Non-pigmented ciliary epithelial cell (primary cell): ENCODE measurements at places on chromosomes 11 and 22.

GRCh38 chr22:48849219-48849912 is 978.3 kb downstream of the BRD1 start:
- DNase-seq = no peak

GRCh38 chr22:35464399-35464798 is 64.5 kb downstream of the MCM5 start:
- no peak for DNase-seq

- DNase-seq = no peak
Measured at GRCh38 chr11:23604966-23605365, 744.7 kb upstream of the CCDC179 start.

DNA sequence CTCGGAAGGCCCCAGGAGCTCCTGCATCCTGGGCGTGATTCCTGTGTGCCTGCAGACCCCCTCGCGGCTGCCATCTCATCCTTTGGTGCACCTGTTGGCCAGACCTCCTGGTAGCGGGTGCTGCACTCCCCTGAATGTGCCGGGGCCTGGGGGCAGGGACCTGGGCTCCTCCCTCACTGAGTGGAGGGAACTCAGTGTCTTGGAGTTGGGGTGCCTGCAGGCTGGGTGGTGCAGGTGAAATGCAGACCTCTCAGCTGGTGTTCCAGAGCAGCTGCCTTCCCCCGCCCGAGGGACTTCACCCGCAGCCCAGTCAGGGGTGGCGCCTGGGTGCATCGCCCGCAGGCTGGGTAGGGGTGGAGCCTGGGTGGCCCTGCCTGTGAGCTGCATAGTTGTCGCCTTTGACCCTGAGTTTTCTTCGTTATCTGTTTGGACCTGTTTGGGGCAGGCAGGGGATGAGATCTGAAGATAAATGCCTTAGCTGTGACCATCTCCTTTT is 31.4 kb downstream of the LRP5 start:
- DNase-seq = no peak

DNA sequence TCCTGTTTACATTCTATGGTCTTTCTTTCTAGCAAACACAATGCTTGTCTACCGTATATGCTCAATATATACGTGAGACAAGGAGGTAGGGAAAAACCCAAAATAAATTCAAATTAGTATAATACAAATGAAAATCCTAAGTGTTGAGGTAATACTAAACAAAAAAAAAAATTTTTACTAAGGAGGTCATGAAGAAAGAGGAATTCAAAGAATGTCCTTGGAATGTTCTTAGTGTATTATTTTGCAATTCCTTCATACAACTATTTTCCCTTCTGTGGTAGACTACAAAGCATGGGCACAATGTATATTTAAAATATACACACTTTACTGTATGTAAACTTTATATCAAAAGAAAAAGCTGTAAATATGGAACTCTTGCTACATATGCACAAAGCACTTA is 36.4 kb downstream of the PIK3C2A start:
- DNase-seq = peak; percentile 31

GRCh38 chr11:130318031-130318673 is 3.4 kb upstream of the ZBTB44 start:
- DNase-seq = no peak

- DNase-seq = no peak
Measured at GRCh38 chr11:31408201-31408600, 38.5 kb downstream of the DNAJC24 start.

- DNase-seq = peak; percentile 47
Measured at GRCh38 chr11:96014217-96014616, 90.3 kb upstream of the MTMR2 start.

DNA sequence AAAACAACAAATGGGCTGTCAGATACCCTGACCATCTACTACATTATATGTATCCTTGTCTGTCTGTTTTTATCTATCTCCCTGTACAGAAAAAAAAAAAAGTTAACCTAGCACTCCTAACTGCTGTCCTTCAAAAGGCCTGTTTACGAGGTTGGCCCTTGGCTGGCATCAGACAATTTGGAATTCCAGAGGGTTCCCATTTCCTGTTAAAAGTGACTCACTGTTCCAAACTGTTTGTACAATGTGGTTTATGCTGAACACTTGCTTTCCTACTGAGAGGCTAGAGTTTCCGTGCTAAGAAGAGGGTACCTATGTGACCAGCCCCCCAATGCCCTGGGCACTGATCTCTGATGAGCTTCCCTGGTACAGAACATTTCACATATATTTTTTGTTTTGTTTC is 65.9 kb upstream of the HMGXB4 start:
- no peak for DNase-seq

DNA sequence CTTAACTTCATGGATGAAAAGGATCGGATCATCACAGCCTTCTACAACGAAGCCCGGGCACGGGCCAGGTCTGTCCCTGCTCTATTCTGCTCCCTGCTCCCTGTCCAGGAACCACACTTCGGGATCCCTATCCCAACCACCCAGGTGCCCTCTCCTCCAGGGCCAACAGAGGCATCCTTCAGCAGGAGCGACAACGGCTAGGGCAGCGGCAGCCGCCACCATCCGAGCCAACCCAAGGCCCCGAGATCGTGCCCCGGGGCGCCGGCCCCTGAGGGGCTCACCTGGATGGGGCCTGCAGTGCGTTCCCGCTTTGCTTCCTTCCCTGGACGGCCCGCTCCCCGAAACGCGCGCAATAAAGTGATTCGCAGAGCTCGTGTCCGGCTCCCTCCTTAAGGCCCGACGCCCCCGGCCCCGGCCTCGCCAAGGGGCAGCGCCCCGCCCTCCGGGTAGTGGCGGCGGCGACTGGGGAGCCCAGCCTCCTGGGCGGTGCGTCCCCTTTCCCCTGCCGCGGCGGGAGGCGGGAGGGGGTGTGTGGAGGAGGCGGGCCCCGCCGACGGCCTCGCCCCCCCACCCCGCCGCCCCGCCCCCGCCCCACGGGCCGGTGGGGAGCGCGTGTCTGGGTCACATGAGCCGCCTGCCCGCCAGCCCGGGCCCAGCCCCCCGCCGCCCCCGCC is at the start of gene VEGFB:
Gene VEGFB, plus strand, starts transcription at position 672 of the 674 bp plus-strand sequence. CDS start 250 bp downstream, outside the sequence.
- DNase-seq = no peak
